Psoas muscle (tissue), 8 donors: ENCODE measurements at places on chromosomes 5 and 9. TPM values are rescaled to one million over a fixed set of nuclear protein-coding genes. Genes with fewer than 3 reads are reported as not detected.

- no peak overlapping the region for H3K4me3 ChIP-seq
- no peaks in the 10 kb centered on the region for H3K4me1 ChIP-seq
- H3K36me3 ChIP-seq, result no peaks in the 10 kb centered on the region
- no peaks in the 10 kb centered on the region for H3K27me3 ChIP-seq
- peak; percentile 66 for DNase-seq
- no peak overlapping the region for H3K27ac ChIP-seq
Measured at GRCh38 chr5:126002222-126002897, 420.8 kb upstream of the GRAMD2B start.

DNA sequence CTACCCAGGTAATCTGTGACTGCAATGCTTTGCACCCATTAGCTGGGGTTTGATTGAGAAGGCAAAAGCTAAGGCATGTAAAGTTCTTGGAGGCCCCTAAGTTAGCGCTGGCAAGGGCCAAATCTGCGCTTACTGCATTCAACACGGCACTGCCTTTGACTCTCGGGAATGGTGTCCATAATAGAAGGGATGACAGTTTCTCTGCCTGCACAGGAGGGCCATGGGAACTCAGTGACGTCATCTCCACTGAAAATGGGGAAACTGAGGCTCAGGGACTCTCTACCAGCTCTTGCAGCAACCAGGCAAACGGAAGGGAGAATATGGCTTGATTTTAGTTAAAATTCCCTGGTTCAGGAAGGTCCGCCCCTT, 487 bp downstream of the SPATA24 start:
- peak overlapping the region; percentile 92 for H3K27ac ChIP-seq
- peak; percentile 57 for DNase-seq
- peak overlapping the region; percentile 71 for H3K4me3 ChIP-seq
- H3K27me3 ChIP-seq, result no peaks in the 10 kb centered on the region
- no peaks in the 10 kb centered on the region for H3K36me3 ChIP-seq

DNA sequence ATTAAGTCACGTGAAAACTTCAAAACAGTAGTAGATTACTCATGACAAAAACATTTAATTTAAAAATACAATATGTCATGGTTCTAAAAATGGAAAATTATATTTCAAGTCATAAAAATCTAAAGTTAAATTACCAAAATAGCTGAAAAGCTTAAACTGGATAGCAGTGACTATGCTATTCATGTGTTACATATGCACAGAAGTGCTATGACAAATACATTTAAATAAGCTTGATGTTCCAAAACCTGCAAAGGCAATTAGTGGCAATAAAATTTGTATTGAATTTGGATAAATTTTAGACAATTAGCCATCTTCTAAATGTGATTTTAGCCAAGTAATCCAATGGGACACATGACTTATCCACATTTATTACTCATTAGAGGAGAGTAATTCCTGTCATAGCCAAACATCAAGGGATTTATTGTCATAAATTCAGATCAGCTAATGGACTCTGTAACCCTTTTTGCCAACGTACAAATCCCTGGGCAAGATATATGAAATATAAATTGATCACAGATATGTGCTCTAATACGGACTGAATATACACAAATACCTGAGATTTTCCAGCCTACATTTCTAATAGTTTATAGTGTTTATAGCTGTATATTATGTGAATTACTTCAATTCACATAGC, 419.4 kb downstream of the ISL1 start:
- no peaks in the 10 kb centered on the region for H3K36me3 ChIP-seq
- no peak overlapping the region for H3K27ac ChIP-seq
- no peaks in the 10 kb centered on the region for H3K4me1 ChIP-seq
- no peak for DNase-seq
- no peaks in the 10 kb centered on the region for H3K27me3 ChIP-seq

- H3K27ac ChIP-seq, result no peak overlapping the region
- no peak for DNase-seq
- no peak overlapping the region for H3K4me3 ChIP-seq
- H3K27me3 ChIP-seq, result no peaks in the 10 kb centered on the region
Measured at GRCh38 chr9:69252436-69252835, 72.6 kb upstream of the ENTREP1 start.

DNA sequence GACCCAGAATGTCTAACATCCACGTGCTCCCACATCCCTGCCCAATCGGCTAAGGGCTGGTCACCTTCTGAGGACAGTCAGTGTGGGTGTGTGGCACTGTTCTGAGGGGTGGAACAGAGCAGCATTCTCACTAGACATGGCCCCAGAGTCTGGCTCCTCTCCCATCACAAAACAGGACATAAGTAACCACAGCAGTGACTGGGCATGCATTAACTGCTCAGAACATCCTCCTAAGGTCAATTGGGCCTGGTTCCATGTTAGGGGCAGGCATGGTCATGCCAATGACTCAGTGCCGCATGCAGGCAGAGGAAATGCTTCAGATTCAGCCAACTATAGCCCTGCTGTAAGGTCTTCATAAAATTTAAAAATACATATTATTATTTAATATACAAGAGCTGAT, 12.9 kb downstream of the MACROH2A1 start:
- no peak overlapping the region for H3K4me3 ChIP-seq
- peaks cover 60% of the 10 kb centered on the region for H3K4me1 ChIP-seq
- peaks cover 56% of the 10 kb centered on the region for H3K36me3 ChIP-seq

- H3K27ac ChIP-seq, result no peak overlapping the region
- no peaks in the 10 kb centered on the region for H3K36me3 ChIP-seq
- no peaks in the 10 kb centered on the region for H3K27me3 ChIP-seq
- H3K4me1 ChIP-seq, result peaks cover 22% of the 10 kb centered on the region
- no peak overlapping the region for H3K4me3 ChIP-seq
- DNase-seq, result no peak
Measured at GRCh38 chr9:136568288-136569081, 22.6 kb upstream of the NOTCH1 start.

SYK gene
- 0.52 TPM for polyA plus RNA-seq

SAXO1 gene
- not detected for polyA plus RNA-seq

DNA sequence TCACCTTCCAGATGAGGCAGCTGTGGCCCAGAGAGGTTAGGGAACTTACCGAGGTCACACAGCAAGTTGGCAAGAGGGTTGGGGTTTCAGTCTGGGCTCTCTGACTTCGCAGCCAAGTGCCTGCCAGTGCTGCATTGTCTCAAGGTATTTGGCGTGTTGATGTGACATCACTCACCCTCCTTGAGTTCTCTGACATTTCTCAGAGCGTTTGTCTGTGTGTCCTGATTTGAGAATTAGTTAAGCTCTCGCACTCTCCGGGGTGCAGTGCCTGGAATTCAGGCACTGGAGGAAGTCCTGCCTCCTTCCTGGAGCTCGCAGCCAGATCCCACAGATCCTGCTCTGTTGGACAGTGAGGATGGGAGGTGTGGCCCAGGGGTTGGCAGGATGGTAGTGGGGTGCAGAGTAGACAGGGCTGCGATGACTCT, 25.7 kb downstream of the WWC1 start:
- no peaks in the 10 kb centered on the region for H3K27me3 ChIP-seq
- H3K4me3 ChIP-seq, result no peak overlapping the region
- no peak for DNase-seq
- no peak overlapping the region for H3K27ac ChIP-seq
- no peaks in the 10 kb centered on the region for H3K4me1 ChIP-seq

- no peaks in the 10 kb centered on the region for H3K36me3 ChIP-seq
- H3K4me3 ChIP-seq, result no peak overlapping the region
- H3K27ac ChIP-seq, result no peak overlapping the region
- no peaks in the 10 kb centered on the region for H3K27me3 ChIP-seq
- H3K4me1 ChIP-seq, result no peaks in the 10 kb centered on the region
Measured at GRCh38 chr5:76679231-76679630, 36.7 kb upstream of the F2R start.

GRCh38 chr9:133714606-133715294, 23.4 kb downstream of the SARDH start:
- peak; percentile 50 for DNase-seq
- no peaks in the 10 kb centered on the region for H3K36me3 ChIP-seq
- H3K27ac ChIP-seq, result no peak overlapping the region
- H3K27me3 ChIP-seq, result no peaks in the 10 kb centered on the region
- H3K4me1 ChIP-seq, result no peaks in the 10 kb centered on the region

GCNT4 gene
- 3.2 TPM for polyA plus RNA-seq

GRCh38 chr9:69857828-69858227, 37.2 kb downstream of the CFAP95 start:
- no peaks in the 10 kb centered on the region for H3K27me3 ChIP-seq
- DNase-seq, result no peak
- H3K4me3 ChIP-seq, result no peak overlapping the region
- no peaks in the 10 kb centered on the region for H3K36me3 ChIP-seq
- no peak overlapping the region for H3K27ac ChIP-seq

PAEP gene
- not detected for polyA plus RNA-seq

DNA sequence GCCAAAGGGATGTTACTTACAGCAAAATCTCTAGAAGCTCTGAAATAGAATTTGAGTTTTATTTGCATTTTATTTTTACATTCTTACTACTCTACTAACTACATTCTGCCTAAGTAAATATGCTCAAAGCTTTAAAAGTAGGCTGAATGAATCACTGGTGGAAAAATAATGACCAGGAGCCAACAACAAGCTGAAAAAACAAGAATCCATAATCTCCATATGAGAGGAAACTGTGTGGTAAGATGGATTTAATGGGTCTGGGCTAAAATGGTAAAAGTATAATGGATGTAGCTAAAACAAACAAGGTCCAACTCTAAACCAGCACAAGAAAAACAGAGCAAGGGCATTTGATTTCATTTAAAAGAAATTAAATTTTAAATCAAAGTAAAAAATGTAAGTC, 525.8 kb upstream of the FTMT start:
- no peaks in the 10 kb centered on the region for H3K4me1 ChIP-seq
- H3K27me3 ChIP-seq, result no peaks in the 10 kb centered on the region
- no peak for DNase-seq
- H3K36me3 ChIP-seq, result no peaks in the 10 kb centered on the region
- H3K27ac ChIP-seq, result no peak overlapping the region
- no peak overlapping the region for H3K4me3 ChIP-seq

GBGT1 gene
- polyA plus RNA-seq, result 2.7 TPM

CATSPER3 gene
- 1.8 TPM for polyA plus RNA-seq

- DNase-seq, result no peak
- H3K4me1 ChIP-seq, result no peaks in the 10 kb centered on the region
- no peaks in the 10 kb centered on the region for H3K36me3 ChIP-seq
- H3K27me3 ChIP-seq, result no peaks in the 10 kb centered on the region
- H3K4me3 ChIP-seq, result no peak overlapping the region
Measured at GRCh38 chr5:157150995-157151394, 8.3 kb upstream of the MED7 start.

DNA sequence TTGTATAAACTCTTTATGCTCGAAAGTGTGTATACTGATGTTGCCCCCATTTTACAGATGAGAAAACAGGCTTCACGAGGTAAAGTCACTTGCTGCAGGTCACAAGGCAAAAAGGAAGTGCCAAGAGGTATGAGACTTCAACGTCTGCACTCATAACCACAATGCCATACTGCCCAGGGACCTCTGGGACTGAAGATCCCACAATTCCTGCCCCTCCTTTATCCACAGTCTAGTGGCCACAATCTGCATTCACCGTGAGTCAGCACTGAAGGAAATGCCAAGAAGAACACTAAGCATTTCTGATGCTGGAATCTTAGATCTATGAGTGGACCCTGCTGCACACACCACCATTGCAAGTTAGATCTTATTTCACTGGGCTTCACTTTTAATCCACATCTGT, 37.3 kb downstream of the MED27 start:
- no peak for DNase-seq
- H3K27ac ChIP-seq, result no peak overlapping the region
- peaks cover 11% of the 10 kb centered on the region for H3K4me1 ChIP-seq
- no peaks in the 10 kb centered on the region for H3K36me3 ChIP-seq
- H3K27me3 ChIP-seq, result no peaks in the 10 kb centered on the region
- H3K4me3 ChIP-seq, result no peak overlapping the region

FAM169A gene
- polyA plus RNA-seq, result 0.01 TPM

DNA sequence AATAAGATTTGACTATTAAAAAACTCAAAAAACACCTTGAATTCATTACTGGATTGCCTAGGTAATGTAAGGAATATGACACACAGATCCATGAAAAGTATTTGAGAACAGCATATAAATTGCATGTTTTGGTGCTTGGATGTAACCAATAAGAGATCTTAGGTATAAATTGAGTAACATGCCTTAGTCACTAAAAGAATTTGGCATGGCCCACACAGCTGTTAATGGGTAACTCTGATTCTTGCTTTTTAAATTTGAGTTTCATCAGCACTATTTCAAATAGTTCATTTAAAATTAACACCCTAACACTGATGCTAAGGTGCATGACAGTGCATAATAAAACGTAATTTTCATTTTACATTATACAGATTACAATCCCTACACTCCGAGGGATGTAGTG, 779.3 kb upstream of the WWC1 start:
- no peaks in the 10 kb centered on the region for H3K27me3 ChIP-seq
- H3K4me1 ChIP-seq, result no peaks in the 10 kb centered on the region
- no peak overlapping the region for H3K4me3 ChIP-seq
- DNase-seq, result no peak
- no peak overlapping the region for H3K27ac ChIP-seq
- no peaks in the 10 kb centered on the region for H3K36me3 ChIP-seq

GRCh38 chr5:82521431-82522051, 243.4 kb upstream of the RPS23 start:
- H3K4me1 ChIP-seq, result no peaks in the 10 kb centered on the region
- no peaks in the 10 kb centered on the region for H3K36me3 ChIP-seq
- no peaks in the 10 kb centered on the region for H3K27me3 ChIP-seq
- no peak for DNase-seq
- H3K4me3 ChIP-seq, result no peak overlapping the region
- no peak overlapping the region for H3K27ac ChIP-seq

DNA sequence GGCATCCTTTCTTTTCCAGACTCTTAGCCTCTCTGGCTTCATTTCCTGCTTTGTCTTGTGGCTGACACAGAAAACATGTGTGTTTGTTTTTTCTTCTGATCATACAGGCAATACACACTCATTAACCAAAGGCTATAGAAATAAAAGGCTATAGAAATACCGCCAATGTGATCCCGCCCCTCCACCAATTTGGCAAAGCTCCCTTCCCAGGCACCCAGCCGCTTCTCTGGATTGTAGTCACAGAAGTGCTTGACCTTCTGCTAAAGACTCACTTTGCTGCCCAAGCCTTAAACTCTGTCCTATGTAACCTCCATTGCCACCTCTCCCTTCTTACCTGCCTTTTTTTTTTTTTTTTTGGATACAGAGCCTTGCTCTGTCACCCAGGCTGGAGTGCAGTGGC, 5.3 kb downstream of the TXNDC15 start:
- H3K4me1 ChIP-seq, result peaks cover 6% of the 10 kb centered on the region
- H3K27me3 ChIP-seq, result no peaks in the 10 kb centered on the region
- no peak for DNase-seq
- H3K4me3 ChIP-seq, result no peak overlapping the region

- H3K36me3 ChIP-seq, result peaks cover 12% of the 10 kb centered on the region
- H3K4me1 ChIP-seq, result peaks cover 13% of the 10 kb centered on the region
- no peak overlapping the region for H3K4me3 ChIP-seq
Measured at GRCh38 chr5:142009886-142010285, 2.9 kb downstream of the GNPDA1 start.

TMC1 gene
- polyA plus RNA-seq, result 0.08 TPM

DNA sequence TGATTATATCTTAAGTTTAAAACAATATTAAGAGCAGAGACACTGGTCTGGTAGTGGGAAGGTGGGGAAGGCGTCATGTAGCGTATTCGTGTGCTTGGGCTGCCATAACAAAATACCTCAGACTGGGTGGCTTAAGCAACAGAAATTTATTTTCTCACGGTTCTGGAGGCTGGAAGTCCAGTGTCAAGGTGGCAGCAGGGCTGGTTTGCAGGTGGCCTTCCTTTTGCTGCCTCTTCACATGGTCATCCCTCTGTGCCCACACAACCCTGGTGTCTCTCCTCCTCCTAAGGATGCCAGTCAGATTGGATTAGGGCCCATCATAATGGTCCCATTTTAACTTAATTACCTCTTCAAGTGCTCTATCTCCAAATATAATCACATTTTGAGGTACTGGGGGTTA, 9.6 kb downstream of the IL31RA start:
- no peak overlapping the region for H3K4me3 ChIP-seq
- H3K4me1 ChIP-seq, result no peaks in the 10 kb centered on the region
- DNase-seq, result no peak
- H3K27me3 ChIP-seq, result no peaks in the 10 kb centered on the region
- H3K27ac ChIP-seq, result no peak overlapping the region
